Stromal cell of bone marrow (primary cell): ENCODE measurements at places on chromosomes 3 and 15.

GRCh38 chr3:32583708-32584107 lies 13.1 kb upstream of the DYNC1LI1 start:
- no peak for DNase-seq

DNA sequence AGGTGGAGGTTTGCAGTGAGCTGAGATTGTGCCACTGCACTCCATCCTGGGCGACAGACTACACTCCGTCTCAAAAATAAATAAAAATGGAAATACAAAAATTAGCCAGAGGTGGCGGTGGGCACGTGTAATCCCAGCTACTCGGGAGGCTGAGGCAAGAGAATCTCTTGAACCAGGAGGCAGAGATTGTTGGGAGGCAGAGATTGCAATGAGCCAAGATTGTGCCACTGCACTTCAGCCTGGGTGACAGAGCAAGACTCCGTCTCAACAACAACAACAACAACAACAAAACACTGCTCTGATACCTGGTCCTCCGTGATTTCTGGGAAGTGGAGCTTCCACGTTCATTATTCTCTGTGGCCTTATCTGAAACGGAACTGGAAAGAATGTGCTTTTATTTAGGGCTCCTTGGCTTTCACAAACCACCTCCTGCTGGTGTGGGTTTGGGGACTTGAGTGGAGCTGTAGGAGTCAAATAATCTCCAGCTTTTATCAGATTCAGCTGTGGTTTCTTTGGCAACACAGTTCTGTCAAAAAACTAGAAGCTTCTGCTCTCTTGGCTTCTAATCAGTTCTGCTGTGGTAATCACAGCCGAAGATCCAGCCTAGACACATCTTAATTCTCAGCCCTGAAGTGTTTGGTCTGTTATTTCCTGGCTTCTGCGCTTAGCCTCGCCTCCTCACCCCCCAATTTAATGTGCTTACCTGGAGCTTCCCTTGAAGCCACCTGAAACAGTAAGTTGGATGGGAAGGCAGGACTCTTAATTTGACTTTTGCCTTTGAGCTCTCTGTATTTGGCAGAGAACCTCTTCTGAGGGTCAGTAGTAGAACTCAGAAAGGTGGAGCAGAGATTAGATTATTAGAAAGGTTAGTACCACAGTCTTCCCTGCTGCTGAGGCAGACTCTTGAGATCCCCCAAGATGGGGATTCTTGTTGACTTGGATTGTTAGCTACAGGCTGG lies 21.4 kb downstream of the IRAK2 start:
- no peak for DNase-seq

DNA sequence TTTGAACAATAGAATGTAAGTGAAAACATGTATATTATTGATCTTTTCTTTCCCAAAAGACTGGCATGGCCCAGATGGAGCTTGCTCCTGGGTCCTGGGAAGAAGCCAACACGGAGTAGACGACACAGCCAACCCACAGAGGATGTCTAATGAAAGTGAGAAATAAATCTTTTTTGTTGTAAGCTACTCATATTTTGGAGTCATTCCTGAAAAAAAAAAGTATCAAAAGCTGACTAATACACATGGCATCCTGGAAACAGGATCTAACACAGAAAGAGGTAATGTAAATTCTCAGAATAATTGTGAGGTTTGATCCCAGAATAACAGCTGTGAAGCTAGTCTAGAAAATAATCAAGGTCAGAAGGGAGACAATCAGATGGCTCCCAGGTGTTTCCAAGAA lies 12.6 kb upstream of the FRMD5 start:
- peak; percentile 45 for DNase-seq

- peak; percentile 32 for DNase-seq
Measured at GRCh38 chr3:132180337-132180791, 136.8 kb upstream of the ACP3 start.

DNA sequence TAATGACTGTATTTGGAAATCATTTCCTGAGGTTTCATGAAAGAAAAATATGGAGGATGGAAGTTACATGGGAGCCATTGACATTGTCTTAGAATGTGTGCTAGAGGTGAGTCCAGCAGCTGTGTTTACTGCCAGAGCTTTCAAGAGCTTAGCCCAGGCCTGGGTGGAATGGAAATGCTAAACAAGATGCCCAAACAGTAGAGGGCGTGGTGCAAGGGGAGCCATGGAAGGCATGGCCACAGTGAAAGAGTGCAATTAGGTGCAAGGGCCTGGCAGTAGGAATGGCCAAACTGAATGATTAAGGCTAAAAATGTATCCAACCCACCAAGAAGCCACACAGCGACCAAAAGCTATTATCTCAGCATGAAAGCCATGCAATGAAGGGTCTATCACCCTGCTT lies 257.7 kb upstream of the NR2F2 start:
- DNase-seq = no peak

DNA sequence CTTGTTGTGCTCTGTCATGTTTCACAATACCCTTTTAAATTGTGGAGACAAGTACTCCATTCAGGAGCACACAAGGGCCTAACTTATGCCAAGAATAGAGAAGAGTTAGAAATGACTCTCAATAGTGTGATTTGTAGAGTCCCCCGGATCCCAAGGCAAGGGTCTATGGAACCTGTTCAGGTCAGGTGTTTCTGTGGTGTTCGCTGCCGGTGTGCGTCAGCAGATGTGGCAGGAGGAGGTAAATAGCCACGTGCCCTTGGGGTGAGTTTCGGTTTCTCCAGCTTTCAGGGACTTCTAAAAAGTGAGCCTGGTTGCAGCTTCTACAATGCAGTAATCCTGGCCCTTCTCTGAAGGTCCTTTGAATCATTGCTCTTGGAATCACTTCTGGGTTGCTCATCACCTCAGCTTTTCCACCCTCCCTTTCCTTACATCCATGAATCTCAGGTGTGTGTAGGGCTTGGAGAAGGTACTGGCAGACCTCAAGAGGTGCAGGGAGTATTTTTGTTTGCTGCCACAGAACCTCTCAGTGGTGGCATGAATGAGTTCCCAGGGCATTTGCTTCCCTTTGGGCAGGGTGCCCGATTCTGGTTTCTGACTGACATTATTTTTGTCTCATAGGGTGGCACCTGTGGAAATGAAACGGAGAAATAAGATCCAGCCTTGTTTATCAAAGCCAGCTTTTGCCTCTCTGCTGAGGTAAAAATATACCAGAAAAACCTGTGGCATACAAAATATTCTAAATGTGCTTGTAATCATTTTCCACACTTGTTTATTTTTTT lies 7.3 kb downstream of the ST3GAL6 start:
- DNase-seq = no peak
